Fibroblast of skin of abdomen (primary cell): ENCODE measurements at places on chromosomes 5 and 9.

DNA sequence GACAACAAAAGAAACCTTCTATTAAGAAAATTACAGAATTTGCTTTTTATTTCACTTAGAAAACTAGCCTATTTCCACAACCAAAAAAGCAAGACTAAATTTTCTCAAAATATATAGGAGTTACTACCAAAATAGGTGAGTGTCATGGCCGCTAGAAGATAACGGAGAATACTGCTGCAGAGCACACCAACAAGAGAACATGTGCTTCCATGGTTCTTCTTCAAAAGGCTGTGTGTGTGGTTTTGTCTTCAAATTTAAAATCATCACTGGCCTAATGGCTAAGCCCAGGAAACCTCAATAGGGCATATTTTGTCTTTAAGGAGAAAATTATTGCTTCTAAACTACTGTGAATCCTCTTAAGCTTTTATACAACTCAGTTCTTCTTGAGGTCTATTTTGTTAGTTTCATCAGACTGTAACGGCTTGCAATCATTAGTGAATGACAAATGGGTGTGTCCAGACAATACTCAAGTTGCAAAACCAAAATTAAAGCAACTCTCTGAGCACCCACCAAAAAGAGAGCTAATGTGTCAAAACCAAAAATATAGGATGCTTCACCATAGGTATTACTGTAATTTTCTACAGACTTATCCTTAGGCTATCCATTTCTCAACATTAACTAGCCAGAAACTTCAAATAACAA is 3.3 kb downstream of the SETX start:
- no peak for DNase-seq

- no peak for DNase-seq
Measured at GRCh38 chr5:2451100-2451499, 300.4 kb downstream of the IRX2 start.

- DNase-seq: peak; percentile 12
Measured at GRCh38 chr5:130706696-130707095, 458.4 kb downstream of the HINT1 start.

GRCh38 chr9:21326526-21327139 is 8.6 kb downstream of the KLHL9 start:
- peak; percentile 44 for DNase-seq

GRCh38 chr9:124332361-124333202 is 74.8 kb downstream of the NEK6 start:
- DNase-seq: no peak

DNA sequence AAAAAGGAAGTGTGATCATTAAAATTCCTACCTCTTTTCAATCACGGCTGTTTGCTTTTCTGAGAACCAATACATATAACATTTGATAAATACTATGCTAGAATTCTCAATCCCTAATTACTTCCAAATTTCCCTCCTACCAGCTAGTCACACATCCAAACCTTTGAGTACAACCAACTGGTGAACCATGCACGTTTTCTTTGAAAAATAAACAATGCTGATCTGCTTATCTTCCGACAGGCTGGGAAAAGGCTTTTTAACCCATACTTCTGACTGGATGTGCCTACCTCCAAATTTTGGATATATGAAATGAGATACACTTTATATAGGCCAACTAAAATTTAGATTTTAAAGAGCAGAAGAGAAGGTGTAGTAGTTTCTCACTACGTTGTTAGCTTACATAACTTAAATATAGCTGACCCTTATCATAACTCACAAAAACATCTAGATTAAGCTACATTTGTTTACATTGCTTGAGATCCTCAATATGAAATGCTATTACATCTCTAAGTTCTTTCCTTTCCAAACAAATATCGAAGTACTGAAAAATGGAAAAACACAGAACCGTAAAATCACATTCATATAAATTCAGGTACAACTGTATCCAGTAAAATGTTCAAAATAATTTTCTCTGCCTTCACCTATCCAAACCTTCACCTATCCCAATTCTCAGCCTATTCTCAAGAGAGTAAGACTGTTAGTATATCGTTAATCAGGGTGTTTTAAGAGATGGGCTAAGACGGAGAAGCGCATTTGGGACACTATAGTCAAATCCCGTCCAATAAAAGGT is 2.1 kb downstream of the NR3C1 start:
- DNase-seq: no peak

DNA sequence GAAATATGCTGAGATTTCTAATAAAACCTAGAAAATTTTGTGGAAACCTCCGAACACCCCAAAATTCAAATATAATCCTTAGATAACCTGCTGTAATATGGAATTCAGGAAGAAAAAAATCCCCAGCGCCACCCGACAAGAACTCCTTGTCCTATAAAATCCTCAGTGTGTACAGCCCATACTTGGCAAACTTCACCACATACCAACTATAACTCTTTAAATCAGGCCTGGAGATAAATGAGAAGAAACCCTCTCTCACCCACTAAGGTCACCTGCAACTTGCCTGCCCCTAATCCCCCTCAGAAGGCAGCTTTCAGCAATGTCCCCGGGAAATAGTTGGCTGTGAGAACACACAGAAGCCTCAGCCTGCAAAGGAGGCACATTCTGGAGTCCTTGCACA is 90.5 kb downstream of the SH3TC2 start:
- no peak for DNase-seq

- no peak for DNase-seq
Measured at GRCh38 chr9:114007991-114008666, 70.0 kb downstream of the AMBP start.

- no peak for DNase-seq
Measured at GRCh38 chr5:31639481-31640411, 815 bp downstream of the PDZD2 start.

GRCh38 chr9:112445196-112445595 is 41.4 kb upstream of the KIAA1958 start:
- no peak for DNase-seq

DNA sequence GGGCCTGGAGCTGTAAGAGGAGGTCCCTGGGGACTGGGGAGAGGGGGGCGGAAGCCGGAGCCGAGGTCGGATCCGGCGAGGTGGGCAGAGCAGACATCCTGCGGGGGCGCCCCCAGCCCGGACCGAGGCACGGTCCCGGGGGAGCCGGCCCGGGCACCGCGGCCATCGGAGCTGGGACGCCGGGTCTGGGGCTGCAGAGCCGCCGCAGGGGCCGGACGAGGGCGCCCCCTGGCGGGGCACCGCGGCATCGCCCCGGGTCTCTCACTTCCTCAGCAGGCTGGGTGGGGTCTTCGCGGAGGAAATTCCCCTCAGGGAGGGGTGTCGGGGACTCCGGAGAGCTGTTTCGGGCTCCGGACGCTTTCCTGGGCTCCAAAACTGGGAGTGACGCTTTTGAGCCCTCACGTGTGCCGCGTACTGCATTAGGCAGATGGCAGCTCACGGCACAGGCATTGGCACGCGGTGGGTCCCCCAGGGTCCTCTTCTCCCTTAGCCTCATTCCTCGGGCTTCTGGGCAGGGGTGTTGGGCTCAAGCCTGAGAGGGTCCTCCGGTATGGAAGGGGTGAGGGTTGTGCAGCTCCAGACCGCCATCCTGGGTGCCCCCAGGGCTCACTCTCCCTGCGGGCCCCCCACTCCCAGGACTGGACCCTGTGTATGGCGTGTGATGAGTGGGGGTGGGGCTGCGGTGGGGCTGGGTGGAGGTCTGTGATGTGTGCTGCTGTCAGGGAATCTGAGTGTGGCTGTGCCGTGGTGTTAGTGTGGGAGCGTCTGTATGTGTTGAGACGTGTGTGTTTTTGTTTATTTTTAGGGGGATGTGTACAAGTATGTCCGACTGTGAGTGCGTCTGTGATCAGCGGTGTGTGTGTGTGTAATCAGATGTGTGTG is 29.6 kb downstream of the LHX2 start:
- DNase-seq: no peak

- no peak for DNase-seq
Measured at GRCh38 chr9:13128266-13128860, 151.1 kb downstream of the MPDZ start.

- no peak for DNase-seq
Measured at GRCh38 chr5:166433679-166434078, 1857.8 kb upstream of the WWC1 start.

GRCh38 chr9:87247097-87247496 is 250.6 kb upstream of the DAPK1 start:
- DNase-seq: no peak

DNA sequence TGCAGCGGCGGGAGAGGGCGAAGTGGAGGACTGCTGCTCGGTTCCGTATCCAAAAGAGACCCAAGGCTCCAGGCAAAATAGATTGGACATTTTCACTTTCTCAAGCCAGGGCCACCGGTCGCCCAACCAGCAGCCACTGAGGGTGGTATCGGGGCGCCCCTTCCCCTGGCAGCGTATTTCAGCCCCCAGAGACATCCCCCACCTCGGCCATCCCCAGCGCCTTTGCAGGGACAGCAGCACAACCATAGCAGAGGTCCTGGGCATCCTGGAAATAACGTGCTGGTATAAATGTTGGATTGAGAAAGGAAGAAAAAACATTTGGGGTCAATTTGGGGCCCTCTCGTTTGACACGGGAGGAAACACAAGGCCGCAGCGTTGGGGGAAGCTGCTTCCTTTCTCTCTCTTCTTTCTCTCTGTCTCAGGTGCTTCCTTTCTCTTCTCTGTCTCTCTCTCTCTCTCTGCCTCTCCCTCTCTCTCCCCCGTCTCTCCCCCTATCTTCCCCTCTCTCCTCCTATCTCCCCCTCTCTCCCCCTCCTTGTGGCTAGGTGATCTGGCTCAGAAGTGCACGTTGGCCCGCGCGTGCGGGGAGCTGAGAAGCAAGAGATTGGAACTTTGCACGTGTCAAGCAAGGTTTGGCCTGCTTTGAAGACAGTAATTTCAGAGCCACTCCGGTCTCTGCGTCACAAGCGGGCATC is 624 bp upstream of the RETREG1 start:
- DNase-seq: no peak

DNA sequence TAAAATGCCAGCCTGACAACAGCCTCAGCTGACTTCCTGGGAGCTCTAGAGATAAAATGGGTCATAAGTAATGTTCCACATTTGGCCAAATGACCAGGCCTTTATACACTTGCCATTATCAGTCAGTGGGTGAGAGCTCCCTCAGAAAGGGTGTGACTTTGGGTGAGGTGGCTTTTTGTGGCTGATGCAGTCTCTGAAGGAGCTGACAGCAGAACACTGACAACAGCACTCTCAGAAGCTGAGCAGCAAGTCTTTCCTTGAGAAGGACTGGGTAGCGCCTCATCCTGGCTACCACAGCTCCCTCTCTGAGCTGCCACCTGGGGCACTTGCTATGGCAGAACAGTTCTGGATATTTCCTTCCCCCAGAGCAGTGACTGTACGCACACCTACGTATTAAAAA is 22.0 kb upstream of the GNAQ start:
- no peak for DNase-seq

GRCh38 chr9:128972956-128973355 is 25.5 kb downstream of the NUP188 start:
- DNase-seq: peak; percentile 50

GRCh38 chr9:115016344-115016743 is 86.0 kb upstream of the TNFSF8 start:
- DNase-seq: no peak

DNA sequence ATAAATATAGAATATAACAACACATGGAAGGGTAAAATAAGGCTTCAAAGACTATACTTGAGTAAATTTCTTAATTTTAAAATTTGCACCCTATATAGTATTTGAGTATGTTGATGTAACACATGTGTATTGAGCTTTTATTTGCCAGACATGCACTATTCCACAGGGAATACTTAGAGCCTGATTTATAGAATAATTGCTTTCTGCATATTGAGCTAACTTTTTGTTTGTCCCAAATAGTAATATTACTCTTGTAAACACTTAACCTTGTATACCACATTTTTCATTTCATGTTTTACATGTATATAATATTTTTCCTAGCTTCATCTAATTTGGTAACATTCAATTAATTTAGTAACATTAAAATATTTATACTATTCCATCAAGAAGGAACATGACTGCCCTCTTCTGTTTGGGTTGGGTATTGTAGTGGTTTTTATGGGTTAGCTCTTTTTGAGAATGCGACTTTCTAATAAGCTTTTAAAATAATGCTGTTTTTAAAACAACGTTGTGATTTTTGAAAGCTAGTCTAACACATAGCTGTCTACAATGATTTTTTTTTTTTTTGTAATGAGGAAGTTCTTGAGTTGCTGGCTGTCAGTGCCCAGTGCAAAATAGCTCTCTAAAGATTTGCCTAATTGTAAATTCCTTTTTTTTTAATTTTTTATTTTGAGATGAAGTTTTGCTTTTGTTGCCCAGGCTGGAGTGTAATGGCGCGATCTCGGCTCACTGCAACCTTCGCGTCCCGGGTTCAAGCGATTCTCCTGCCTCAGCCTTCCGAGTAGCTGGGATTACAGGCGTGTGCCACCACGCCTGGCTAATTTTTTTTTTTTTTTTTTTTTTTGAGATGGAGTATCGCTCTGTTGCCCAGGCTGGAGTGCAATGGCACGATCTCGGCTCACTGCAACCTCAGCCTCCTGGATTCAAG is 4.8 kb downstream of the SUB1 start:
- peak; percentile 59 for DNase-seq

DNA sequence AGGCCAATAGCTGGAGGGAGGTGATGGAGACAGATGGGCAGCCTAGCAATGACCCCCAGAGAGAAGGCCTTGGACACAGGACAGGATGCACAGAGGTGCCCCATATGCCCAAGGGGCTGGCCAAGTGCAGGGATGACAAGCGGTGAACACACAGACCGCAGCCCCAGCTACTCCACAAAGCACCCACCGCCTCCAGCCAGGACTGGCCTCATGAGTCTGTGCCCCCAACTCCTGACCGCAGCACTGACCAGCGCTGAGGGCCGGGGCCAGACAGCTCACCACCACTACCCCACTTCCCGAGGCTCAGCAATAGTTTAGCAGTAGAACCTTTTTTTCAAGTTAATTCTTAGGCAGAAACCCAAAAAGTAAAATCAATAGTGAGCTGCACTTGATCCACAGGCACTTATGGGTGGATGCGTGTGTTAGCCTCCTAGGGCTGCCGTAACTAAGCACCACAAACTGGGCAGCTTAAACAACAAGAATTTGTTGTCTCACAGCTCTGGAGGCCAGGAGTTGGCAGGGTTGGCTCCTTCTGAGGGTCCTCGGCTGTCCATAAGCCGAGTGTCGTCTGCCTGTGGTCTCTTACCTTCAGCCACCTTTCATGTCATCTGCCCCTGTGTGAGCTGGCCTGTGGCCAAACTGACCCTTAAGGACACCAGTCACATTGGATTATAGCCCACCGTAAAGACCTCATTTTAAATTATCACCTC is 14.1 kb downstream of the ROR2 start:
- no peak for DNase-seq

- no peak for DNase-seq
Measured at GRCh38 chr5:134132372-134133187, 18.1 kb downstream of the TCF7 start.
